ENCODE measurements at places on chromosomes 3 and 15.

- no peak for DNase-seq
Measured at GRCh38 chr15:81843226-81843625, 202.6 kb downstream of the MEX3B start.

- DNase-seq, result no peak
Measured at GRCh38 chr3:159783780-159784742, 204.6 kb upstream of the IL12A start.

DNA sequence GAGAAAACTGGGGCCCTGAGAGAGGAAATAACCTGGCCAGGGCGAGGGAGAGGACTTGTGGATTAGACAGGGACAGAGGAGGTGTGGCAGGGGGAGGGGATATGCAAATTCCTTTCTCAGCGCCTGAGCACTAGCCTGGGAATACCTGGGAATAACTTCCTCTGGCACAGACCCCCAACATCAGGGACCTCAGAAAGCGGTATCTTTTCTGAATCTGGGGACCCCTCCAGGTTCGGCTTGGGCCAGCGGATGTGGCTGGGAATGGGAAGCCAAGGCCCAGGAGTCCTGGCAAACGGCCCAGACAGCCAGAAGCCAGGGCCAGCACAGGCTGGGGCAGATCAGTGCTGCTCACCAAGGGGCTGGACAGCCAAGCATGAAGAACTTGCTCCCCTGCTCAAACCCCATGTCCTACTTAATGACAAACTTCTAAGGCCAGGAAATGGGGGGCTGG lies 9.2 kb upstream of the ACSBG1 start:
- DNase-seq, result peak; percentile 53

DNA sequence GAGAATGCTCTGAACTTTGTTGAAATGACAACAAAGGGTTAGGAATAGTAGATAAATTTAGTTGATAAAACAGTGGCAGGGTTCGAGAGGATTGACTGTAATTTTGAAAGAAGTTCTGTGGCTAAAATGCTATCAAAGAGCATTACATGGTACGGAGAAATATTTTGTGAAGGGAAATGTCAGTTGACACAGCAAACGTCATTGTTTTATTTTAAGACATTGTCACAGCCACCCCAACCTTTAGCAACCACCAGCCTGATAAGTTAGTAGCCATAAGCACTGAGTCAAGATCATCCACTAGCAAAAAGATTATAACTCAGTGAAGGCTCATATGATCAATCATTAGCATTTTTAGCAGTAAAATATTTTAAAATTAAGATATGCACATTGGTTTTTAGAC lies 8.7 kb upstream of the ST3GAL6 start:
- DNase-seq, result no peak

DNA sequence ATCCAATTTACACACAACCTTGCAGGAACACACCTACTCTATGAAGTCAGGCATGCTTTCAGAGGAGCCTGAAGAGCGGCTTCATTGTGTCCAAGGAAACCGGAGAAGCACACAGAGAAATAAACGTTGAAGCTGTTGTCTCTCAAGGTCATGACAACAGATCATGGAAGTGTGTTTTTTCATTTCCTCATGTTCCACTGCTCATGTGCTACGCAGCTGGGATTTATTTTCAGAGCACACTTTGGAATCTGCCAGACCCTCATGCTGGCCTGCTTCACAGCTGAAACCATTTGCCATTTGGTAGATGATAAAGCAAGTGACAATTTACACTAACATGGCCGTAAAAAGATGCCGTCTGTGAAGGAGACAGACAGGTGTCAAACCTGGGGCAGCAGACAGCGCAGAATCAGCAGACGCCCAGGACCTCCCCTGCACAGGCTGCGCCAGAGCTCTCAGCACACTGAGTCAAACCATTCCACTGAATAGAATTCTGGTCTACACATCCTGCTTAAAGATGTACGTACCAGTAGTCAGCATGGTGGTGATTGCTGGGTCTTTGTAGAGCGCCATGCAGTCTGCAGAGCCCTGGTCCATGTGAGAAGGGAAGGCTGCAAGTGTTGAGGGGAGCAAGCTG lies 99.3 kb downstream of the ARNT2 start:
- DNase-seq, result no peak

- peak; percentile 41 for DNase-seq
Measured at GRCh38 chr15:58038426-58039078, 27.0 kb downstream of the ALDH1A2 start.

DNA sequence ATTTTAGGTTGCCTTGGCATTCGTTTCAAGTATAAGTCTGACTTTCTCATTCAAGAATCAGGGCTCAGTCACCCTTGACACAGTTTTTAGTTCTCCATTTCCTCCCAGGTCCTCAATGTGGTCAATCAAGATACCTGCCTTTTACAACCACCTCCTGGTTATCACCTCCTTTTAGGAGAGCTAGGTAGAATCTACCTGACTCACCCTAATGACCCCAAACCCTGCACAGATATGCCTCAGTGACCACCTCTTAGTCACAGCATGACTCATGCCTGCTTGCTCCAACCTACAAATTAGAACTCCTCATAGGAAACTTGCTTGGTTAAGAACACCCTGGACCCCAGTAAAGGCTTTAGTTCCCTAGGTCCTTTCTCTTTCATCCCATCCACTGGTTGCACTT lies 22.5 kb downstream of the DMXL2 start:
- DNase-seq, result peak; percentile 13

DNA sequence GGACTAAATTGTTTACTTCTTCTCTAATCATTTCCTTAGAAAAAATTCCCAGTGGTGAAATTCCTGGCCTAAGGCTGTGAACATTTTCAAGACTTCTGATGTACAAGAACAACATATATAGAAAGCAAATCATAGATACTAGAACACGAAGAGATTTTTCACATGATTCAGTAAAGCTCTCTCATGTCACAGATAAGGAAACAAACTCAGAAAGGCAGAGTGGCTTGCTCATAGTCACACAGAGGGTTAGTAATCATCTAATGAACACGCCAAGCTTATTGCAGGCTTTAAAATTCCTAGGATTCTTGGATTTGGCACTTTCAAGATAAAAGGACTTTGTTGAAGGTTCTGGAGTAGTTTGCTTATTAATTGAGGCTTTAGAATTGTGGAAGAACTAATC lies 26.2 kb downstream of the CRTAP start:
- peak; percentile 61 for DNase-seq

DNA sequence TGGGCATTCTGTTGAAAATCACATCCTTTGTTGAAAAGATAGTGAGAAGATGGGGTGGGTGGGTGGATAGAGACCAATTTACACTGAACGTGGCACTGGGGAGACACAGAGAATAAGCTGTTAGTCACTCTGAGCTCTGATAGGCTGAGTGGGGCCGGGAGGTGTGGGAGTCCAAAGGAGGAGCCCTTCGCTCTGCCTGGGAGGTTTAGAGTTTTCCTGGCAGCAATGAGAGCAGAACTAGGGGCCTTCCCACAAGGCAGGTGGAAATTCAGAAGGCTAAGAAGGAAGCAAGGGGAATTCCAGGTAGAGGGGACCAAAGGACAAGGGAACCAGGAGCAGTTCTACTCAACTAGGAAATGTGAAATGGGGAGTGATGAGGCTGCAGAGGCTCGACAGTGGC lies 272.7 kb downstream of the RPLP1 start:
- no peak for DNase-seq

DNA sequence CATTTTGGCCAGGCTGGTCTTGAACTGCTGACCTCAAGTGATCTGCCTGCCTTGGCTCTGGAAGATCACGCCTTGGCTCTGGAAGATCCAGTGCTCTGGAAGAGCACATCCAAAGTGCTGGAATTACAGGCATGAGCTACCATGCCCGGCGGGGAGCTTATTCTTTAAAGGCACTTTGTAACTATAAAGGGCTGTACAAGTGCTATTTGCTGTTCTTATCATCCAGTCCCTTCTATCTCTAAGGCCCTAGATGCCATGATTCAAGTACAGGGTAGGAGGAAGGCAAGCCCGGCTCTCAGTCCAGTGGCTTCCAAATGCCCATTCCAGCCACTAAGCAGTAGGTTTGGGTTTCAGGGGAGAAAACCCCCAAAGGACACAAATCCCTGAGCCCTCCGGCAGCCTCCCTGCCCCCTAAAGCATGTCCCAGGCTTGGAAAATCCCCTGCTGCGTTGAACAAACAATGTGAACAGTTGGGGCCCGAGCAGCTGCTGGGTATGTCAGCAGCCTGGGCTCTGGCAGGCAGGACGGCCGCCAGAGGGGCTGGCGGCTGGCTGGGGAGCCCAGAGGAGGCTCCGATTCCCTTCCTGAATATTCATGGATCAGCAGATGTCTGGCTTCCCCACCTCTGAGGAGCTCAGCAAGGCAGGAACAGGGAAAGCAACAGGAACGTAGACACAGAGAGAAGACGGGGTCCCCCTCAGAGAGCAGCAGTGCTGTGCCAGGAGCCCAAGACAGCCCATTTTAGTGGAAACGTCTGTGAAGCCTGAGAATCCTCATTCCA lies 7.7 kb downstream of the IGDCC4 start:
- DNase-seq, result peak; percentile 40

DNA sequence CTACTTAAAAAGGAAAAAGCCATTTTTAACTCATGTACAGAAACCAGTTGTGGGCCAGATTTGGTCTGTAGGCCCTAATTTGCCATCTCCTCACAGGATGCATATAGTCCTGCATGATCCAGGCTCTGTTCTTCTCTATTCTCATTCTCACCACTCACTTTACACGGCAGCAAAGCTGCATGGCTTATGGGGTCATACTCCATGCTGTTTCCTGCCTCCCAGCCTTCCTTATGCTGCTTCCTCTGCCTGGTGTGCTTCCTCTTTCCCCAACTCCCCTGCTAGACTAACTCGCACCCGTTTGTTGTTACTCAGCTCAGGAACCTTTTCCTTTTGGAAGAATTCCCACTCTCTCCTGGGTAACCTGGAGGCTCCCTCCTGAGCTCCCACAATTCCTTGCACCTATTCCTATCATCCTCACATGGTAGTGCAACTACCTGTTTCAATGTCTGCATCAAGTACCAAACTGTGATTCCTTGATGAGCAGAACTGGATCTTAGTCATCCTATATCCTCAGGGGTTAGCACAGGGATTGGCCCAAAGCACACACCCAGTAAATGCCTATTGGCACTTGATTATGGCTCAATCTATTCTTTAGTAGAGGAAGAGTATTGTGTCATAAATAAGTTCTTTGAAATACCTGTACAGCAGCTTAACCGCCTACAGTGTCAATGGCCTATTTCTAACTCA lies 172.1 kb upstream of the MITF start:
- no peak for DNase-seq

GRCh38 chr3:64728428-64728827 lies 40.6 kb upstream of the ADAMTS9 start:
- DNase-seq, result no peak

DNA sequence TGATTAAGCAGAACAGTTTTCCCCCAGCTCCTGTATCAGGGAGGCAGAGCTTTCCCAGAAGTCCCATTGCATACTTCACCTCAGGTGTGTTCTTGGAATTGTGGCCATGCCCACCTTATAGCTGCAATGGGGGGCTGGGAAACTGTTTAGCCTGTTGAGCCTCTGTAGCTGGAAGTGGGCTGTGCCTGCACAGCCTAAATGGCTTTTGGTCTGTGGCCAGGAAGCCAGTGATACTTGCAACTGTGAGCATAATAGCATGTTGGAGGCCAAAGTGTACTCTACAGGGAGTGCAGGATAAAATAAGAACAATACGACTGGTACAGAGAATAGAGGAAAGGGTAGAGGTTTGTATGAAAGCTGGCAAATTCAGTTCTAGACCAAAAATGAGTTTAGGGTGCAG lies 248.5 kb downstream of the PTPRG start:
- DNase-seq, result no peak

- DNase-seq, result no peak
Measured at GRCh38 chr15:69610277-69610676, 157.7 kb downstream of the RPLP1 start.

- no peak for DNase-seq
Measured at GRCh38 chr3:23920151-23920655, 3.3 kb downstream of the RPL15 start.

DNA sequence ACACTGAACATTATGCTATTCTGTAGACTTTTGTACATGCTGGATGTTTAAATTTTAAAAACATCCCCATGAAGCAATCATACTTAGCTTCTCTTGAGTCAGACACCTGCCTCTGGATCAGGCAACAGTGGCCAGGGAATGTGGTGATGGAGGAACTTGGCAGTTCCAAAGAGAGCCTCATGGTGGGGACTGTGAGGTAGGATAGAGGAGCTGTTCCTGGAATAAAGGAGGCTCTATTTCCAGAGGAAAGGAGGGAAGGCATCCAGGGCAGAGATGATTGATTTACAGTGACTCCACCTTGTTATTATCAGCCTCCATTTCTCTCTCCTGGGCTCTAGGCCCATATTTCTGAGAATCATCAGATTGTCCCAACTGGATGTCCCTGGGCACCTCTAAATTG lies 35.0 kb upstream of the ABHD17C start:
- DNase-seq, result peak; percentile 53

All from EH (cell line).